Tibial artery (tissue), 4 donors: ENCODE measurements at places on chromosomes 4 and X.

DNA sequence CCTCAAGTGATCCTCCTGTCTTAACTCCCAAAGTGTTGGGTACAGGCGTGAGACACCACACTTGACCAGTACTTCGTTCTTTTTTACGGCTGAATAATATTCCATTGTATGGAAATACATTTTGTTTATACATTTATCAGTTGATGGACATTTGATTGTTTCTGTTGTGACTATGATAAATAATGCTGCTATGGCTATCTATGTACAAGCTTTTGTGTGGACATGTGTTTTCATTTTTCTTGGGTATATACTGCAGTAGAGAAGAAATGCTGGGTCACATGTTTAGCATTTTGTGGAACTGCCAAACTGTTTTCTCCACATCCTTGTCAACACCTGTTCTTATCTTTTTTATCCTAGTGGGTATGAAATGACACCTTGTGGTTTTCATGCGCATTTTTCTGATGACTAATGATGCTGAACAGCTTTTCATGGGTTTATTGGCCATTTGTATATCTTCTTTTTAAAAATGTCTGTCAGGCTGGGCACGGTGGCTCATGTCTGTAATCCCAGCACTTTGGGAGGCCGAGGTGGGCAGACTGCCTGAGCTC lies 37.3 kb downstream of the SAT1 start:
- no peak overlapping the region for H3K4me3 ChIP-seq
- DNase-seq = no peak
- no peaks in the 10 kb centered on the region for H3K4me1 ChIP-seq
- no peak overlapping the region for H3K27ac ChIP-seq

- no peak for DNase-seq
- H3K4me1 ChIP-seq = no peaks in the 10 kb centered on the region
- H3K27me3 ChIP-seq = no peaks in the 10 kb centered on the region
- no peaks in the 10 kb centered on the region for H3K36me3 ChIP-seq
- H3K27ac ChIP-seq = no peak overlapping the region
Measured at GRCh38 chr4:181312066-181312465, 931.1 kb upstream of the TENM3 start.

DNA sequence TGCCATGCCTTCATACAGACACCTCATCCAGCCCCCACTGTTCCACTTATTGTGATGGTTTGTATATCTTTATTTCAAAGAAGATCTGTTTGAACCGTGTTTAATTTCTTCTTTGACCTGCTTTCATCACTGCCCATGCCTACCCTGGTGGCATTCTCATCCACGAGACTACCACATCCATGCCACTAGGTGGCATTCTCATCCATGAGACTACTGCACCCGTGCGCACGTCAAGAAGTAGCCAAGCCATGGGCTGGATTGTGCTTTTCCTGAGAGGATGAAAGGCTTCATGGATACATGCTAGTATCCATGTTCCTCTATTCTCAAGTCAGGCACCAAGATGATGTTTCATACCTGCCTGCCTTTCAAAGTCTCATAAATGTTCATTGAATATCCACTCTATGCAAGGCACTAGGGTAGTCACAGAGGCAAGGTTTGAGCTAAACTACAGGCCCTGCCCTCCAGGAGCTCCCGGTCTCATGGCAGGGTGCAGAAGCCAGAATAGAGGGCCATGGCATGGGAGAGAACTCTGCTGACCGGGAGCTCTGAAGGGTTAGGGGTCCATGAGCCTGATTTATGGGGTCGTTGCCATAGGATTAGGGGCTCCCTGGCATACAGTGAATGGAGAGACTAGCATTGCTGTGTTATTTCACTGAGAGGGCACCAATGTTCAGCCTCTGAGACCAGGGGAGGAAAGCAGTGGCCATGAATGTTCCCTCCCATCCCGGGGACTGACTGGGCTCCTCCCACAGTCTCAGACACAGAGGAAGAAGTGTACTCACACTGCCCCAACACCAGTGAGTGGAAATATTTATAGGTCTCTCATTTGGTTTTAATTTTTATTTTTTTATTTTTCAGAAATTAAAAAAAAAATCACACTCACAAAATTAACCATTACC lies 24.8 kb upstream of the EOLA2 start:
- peak; percentile 50 for DNase-seq
- no peaks in the 10 kb centered on the region for H3K36me3 ChIP-seq
- no peak overlapping the region for H3K4me3 ChIP-seq
- H3K27ac ChIP-seq = no peak overlapping the region
- no peaks in the 10 kb centered on the region for H3K27me3 ChIP-seq
- no peaks in the 10 kb centered on the region for H3K4me1 ChIP-seq

GRCh38 chrX:149858592-149858991 lies 22.4 kb upstream of the MAGEA8 start:
- H3K36me3 ChIP-seq = no peaks in the 10 kb centered on the region
- H3K27me3 ChIP-seq = no peaks in the 10 kb centered on the region
- no peaks in the 10 kb centered on the region for H3K4me1 ChIP-seq
- H3K4me3 ChIP-seq = no peak overlapping the region

DNA sequence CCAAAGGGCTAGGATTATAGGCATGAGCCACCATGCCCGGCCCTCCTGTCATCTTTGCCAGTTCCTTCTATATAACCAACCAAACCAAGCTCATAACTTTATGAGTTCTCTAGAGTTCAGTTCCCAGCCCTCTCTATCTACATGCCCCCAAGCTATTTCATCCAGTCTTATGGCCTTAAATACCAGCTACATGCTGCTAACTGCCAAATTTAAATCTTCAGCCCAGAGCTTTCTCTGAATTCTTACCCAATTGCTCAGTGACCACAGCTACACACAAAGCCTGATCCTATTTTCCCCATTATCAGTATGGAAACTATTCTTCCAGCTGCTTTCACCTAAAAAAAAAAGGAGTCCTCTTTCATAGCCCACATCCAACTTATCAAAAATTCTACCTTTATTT lies 23.1 kb downstream of the TMEM184C start:
- no peak overlapping the region for H3K27ac ChIP-seq
- no peak for DNase-seq
- no peaks in the 10 kb centered on the region for H3K4me1 ChIP-seq
- peaks cover 40% of the 10 kb centered on the region for H3K36me3 ChIP-seq

- no peak for DNase-seq
- peaks cover 6% of the 10 kb centered on the region for H3K36me3 ChIP-seq
- H3K27ac ChIP-seq = no peak overlapping the region
- no peaks in the 10 kb centered on the region for H3K27me3 ChIP-seq
- no peaks in the 10 kb centered on the region for H3K4me1 ChIP-seq
- H3K4me3 ChIP-seq = no peak overlapping the region
Measured at GRCh38 chrX:118588715-118589114, 93.1 kb downstream of the DOCK11 start.
